Ovary (tissue), 10 donors: ENCODE measurements at places on chromosomes 13 and 19. TPM values are rescaled to one million over a fixed set of nuclear protein-coding genes. Genes with fewer than 3 reads are reported as not detected.

GRCh38 chr13:45781553-45782326, 69.8 kb downstream of the SIAH3 start:
- DNase-seq = peak; percentile 25

- DNase-seq = no peak
Observed at GRCh38 chr13:36082396-36082795, 48.8 kb downstream of the DCLK1 start.

- DNase-seq = no peak
Observed at GRCh38 chr13:93437081-93437480, 210.5 kb downstream of the GPC6 start.

DNA sequence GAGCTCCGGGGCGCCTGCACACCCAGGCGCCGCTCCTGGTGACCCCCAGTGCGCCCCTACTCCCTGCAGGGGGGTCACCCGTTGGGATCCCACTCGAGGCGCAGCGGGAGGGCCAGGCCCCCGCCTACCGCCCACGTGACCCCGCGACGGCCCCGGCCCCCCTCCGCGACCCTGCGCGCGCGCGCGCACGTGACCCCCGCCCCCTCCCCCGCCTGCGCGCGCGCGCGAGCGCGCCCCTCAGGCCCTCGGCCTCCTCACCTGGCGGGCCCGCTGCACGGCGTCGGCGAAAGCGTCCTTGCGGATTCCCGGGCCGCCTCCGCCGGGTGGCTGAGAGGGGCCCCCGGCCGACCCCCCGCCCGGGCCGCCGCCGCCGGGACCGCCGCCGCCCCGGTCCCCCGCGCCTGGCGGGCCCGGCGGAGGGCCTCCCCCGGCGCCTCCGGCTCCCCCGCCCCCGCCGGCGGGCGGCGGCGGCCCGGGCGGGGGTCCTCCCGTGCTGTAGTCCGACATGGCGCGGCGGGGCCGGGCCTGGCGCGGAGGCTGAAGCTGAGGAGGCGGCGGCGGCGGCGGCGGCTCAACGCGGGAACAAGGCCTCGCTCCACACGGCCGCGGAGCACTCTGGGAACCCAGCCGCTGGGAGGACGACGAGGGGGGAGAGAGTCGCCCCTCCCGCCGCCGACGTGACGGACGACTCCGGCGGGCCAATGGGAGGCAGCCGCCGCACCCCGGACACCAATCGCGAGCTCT, at the start of gene KHSRP:
Gene KHSRP, minus strand, starts transcription at position 617 of the 744 bp plus-strand sequence. Its CDS starts 110 bp downstream, at position 507.
- peak; percentile 23 for DNase-seq

The CYP4F8 gene
- not detected for total RNA-seq

The FKRP gene
- total RNA-seq = 22.8 TPM

The ZNF433 gene
- total RNA-seq = 4.1 TPM

The KLF1 gene
- total RNA-seq = not detected
